ENCODE measurements at places on chromosomes 1 and 21.

- no peak for DNase-seq
Measured at GRCh38 chr1:94349853-94350252, 68.3 kb upstream of the ABCD3 start.

DNA sequence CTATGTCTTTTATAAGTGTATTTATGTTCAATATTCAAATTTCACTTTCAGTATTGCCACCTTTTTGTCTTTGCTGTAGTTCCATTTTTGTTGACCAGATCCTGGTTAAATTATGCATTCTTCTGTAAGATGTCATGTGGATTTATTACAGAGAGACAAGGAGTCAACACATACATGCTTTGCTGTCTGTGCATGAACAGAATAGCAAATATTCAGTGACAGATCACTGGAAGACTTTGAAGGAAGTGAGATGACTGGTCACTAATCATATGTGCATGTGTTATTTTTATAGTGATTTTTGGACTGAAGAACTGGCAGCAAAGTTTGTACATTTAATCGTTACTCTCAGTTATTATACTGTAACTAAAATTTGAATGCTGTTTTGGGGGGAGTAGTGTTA is 117.2 kb downstream of the PLPPR5 start:
- no peak for DNase-seq

DNA sequence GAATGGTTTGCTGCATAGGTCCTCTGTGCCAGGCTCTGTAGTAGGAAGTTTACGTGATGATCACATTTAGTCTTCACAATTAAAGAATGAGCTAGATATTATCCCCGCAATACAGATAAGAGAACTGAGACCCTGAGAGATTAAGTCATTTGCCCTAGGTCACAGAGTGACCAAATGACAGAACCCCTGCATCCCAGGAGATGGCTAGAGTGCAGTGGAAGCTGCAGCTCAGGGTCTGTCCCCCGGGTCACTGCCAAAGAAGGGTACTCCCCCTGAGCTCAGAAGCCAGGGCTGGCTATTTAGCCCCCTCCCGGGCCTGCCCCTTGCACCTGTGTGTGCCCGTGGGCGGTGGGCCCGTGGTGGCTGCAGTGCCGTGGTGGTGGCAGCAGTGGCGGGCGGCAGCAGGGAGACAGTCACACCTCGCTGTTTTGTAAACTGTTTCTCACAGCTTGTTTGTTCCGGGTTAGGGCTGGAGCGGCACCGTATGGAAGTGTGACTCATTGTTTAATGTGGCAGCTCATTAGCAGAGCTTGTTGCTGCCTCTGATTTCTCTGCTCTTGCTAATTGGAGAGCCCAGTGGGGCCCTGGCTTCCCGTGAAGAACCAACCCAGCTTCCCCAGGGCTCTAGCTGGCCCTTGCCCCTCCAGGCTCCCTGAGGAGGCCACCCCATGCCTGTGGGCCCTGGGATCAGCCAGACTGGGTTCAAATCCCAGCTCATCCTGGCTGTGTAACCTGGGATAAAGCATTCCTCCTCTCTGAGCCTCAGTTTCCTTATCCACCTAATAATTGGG is 19.3 kb upstream of the FOXO6 start:
- no peak for DNase-seq

GRCh38 chr1:50704126-50704525 is 255.9 kb downstream of the FAF1 start:
- DNase-seq: peak; percentile 40

- DNase-seq: no peak
Measured at GRCh38 chr1:21205416-21205815, 28.7 kb upstream of the EIF4G3 start.

GRCh38 chr1:15931401-15931800 is 44.5 kb downstream of the ZBTB17 start:
- no peak for DNase-seq

Measured in endothelial cell (in vitro differentiated cells).